Pons (tissue), 1 donor: ENCODE measurements at places on chromosomes 7 and 10.

DNA sequence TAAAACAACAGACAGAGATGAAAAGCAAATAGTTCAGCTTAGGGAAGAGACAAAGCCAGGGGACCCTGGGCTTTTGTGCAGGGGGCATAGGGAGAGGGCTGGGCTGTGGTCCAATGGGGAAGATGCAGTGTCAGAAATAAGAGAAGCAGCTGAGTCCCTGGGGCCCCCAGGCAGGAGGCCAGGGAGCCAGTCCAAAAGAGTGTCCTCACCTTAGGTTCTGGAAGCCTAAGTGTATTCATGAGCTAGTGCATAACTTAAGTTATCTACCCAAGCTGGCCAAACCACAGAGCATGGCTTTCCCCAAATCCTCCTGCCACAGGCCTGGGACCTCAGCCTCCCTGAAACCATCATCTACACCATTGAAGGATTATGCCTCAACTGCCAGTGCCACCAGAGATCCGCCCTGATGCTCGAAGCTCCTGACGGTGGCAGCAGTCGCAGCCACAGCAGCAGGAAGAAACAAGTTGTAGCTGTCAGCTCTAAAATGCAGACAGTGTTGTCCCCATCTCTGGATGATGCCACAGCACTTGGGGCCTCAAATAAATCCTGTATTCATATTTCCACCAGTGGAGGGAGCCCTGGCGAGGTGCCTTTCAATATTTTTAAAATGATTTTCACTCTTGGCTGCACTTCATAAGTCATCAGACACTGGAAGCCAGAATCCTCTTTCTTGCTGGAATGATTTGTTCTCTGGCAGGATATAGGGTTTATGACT lies 574.6 kb downstream of the GRID1 start:
- DNase-seq, result peak; percentile 20

DNA sequence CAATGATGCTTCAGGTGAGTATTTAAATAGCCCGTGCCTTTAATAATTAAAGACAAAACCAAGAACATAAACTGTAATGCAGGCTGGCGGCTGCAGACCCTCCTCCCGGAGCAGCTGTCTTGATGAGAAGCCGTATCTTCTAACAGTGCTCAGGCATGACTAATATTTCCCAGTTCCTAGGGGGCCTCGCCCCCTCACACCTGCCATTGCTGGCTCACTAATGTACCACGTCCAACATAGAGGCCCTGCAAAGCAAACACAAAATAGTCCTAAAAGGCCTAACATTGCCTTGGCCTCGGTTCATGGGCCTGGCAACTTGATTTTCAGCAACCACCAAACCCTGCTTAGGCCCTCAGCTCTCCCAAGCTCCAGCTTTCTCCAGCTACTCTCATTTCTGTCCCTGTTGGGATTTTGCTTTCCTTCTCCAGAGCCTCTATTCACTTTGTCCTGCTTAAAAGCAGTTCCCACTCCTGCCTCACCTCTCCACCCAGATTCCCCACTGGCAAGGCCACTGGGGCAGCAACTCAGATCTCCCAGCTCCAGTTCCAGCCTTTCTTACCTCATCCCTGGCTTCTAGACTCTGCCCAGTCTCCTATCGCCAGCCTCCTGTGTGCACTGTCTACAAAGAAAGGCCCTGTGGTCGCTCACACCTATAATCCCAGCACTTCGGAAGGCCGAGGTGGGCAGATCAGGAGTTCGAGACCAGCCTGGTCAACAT lies 16.2 kb downstream of the SORBS1 start:
- no peak for DNase-seq

- no peak for DNase-seq
Observed at GRCh38 chr10:72082856-72083789, 5.2 kb downstream of the SPOCK2 start.

- DNase-seq, result no peak
Observed at GRCh38 chr7:30464231-30464671, 14.3 kb downstream of the NOD1 start.

- DNase-seq, result no peak
Observed at GRCh38 chr10:48844616-48845015, 95.0 kb downstream of the LRRC18 start.

GRCh38 chr10:14507781-14508180 lies 177.1 kb upstream of the FRMD4A start:
- DNase-seq, result no peak

DNA sequence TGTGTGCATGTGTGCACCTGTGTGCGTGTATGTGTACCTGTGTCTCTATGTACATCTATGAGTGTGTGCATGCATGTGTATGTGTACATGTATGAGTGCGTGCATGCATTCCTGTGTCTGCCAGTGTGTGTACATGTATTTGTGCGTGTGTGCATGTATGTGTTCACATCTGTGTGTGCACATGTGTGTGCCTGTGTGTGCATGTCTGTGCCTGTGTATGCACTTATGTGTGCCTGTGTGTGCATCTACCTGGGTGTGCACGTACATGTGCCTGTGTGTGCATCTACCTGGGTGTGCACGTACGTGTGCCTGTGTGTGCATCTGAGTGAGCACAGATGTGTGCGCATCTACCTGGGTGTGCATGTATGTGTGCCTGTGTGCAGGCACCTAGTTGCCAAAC lies 102.2 kb upstream of the DIP2C start:
- DNase-seq, result no peak

GRCh38 chr10:33106767-33107166 lies 148.7 kb upstream of the ITGB1 start:
- DNase-seq, result no peak

DNA sequence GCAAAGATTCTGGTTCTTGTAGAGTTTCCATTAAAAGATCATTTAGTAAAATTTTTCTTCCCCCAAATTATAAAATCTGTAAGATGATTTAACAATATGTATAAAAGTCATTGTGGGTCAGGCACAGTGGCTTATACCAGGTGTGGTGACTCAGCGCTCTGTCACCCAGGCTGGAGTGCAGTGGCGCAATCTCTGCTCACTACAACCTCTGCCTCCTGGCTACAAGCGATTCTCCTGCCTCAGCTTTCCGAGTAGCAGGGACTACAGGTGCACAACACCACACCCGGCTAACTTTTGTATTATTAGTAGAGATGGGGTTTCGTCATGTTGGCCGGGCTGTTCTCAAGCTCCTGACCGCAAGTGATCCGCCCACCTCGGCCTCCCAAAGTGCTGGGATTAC lies 68.0 kb downstream of the SEPTIN14 start:
- no peak for DNase-seq

GRCh38 chr7:3955751-3956696 lies 655.0 kb downstream of the SDK1 start:
- DNase-seq, result no peak

GRCh38 chr7:12623885-12624498 lies 53.5 kb downstream of the SCIN start:
- peak; percentile 40 for DNase-seq

GRCh38 chr7:67896721-67897120 lies 900.1 kb downstream of the TYW1 start:
- no peak for DNase-seq

- DNase-seq, result no peak
Observed at GRCh38 chr7:120097020-120097419, 176.0 kb upstream of the KCND2 start.
